SW 1271 (cell line): ENCODE measurements at places on chromosomes 12 and 14.

DNA sequence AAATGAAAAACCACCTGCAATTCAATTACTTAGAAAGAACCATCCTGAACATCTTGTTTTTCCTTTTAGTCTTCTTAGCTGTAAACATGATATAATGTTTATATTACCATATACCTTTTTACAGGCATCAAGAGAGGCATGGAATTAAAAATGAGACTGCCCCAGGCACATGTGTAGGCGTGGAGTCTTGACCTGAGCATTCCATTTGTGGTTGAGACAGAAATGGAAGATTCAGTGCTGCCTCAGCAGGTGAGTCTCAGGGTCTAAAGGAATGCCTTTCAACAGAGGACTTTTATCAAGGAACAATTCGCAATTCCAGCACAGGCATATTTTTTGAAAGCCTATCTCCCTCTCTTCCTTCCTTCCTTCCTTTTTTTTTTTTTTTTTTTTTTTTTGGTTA, 8.0 kb upstream of the NANOGNB start:
- no peak for DNase-seq

GRCh38 chr12:59787610-59788009, 191.8 kb downstream of the SLC16A7 start:
- DNase-seq: no peak

GRCh38 chr14:71228711-71229110, 321.5 kb downstream of the PCNX1 start:
- DNase-seq: no peak

DNA sequence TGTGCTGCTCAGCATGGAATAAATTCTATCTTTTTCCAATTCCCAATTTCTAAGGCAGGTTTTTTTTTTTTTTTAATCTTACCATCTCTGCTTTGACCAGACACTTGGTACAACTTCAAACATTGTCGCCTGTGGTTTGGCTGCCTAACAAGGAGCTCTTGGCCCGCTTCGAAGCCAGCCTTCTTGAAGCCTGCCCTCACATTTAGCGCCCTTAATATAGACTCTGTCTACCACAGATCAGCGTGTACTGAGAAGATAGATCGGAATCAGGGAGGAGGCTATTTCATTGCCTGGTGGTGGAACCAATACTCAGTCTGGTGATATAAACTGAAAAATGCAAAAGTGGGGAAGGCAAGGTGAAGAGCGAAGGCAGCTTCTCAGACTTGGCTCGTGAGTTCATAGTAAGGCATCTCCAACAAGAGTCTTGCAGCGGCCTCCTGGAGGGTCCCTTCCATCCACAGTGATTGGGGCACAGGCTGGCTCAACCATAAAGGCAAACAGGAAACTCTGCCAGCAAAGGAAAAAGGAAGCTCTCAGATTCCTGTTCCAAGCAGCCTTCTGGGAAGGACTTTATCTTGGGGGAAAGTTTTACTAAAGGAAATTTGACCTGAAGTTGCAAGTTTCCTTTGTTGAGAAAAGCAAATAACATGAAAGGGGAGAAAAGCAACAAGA, 103.2 kb upstream of the BCL2L14 start:
- no peak for DNase-seq

DNA sequence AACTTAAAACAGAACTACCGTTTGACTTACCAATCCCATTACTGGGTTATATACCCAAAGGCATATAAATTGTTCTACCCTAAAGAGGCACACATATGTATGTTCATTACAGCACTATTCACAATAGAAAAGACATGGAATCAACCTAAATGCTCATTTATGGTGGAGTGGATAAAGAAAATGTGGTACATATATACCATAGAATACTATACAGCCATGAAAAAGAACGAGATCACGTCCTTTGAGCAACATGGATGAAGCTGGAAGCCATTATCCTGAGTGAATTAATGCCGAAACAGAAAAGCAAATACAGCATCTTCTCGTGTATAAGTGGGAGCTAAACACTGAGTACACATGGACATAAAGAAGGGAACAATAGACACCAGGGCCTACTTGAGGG, 31.8 kb downstream of the TMEM229B start:
- no peak for DNase-seq

GRCh38 chr14:33793398-33794110, 157.3 kb downstream of the EGLN3 start:
- no peak for DNase-seq

- no peak for DNase-seq
Observed at GRCh38 chr14:34362641-34363251, 99.3 kb downstream of the SPTSSA start.

DNA sequence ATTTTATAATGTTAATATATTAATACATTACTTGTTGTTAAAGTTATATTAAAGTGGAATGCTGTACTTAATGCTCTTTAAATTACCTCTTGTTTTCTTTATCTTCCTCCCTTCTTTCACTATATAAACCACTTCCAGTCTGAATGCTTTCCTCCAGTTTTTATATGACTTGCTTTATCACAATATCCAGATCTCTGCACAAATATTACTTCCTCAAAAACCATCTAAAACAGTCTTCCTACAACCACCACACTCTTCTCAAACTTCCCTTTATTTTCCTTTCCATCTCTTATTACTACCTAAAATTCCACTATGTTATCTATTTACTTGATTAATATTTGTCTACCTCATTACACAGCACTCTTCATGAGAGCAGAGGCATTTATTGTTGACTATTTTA, 956.6 kb downstream of the LRFN5 start:
- no peak for DNase-seq

GRCh38 chr12:12927211-12928079, 24.5 kb downstream of the GPRC5D start:
- DNase-seq: peak; percentile 78

- DNase-seq: no peak
Observed at GRCh38 chr14:104384776-104385071, 194.8 kb upstream of the C14orf180 start.

GRCh38 chr12:65343801-65344200, 65.3 kb downstream of the MSRB3 start:
- DNase-seq: no peak

DNA sequence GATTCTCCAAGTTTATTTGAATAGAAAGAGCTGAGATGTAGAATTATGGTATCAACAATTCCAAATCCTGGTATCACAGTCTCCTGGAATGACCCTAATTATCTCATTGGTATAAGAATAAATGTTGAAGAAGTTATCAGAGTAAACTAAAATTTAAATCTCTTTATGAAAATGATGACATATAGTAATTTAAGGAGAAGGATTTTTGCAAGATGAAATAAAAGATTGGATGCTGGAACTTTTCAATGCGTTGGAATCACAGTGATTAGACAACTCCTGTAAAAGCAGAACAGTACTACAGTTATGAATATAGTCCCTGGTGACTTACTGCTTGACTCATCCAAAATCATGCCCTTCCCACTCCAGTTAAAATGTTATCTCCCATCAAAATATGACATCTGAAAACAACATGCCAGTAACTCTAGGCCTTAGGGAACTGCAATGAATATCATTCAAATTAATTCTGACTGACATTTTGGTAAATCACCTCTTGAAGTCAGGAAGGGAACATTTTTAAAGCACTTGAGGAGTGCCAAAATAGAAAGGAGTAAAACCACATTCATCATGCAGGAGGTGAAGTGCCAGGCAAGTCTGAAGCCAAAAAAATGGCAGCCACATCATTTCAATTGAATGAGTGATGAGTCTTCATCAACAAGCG, 197.8 kb upstream of the PRKD1 start:
- DNase-seq: no peak

GRCh38 chr14:55160989-55161388, 30.4 kb downstream of the DLGAP5 start:
- no peak for DNase-seq
